ENCODE measurements at places on chromosomes 5 and 9. TPM values are rescaled to one million over a fixed set of nuclear protein-coding genes. Genes with fewer than 3 reads are reported as not detected.

- no peak for DNase-seq
Observed at GRCh38 chr5:119354537-119355243, 1.1 kb upstream of the TNFAIP8 start.

DNA sequence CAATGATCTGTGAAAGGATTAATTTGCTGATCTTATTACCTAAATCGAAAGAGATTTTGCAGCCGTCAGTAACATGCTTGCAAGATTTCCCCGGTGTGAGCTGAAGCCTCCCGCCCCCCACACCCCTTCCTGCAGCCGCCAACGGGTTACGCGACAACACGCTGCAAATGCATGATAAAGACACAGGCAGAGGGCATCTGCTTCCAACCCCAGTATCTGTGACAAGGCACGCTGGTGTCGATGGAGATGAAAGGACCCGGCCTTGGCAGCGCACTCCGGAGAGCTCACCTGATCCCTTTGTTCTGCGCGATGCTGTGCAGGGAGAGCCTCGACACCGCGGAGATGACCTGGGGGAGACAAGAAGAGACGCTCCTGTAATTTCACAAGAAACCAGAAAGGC, 122.9 kb upstream of the SARDH start:
- DNase-seq, result no peak

The ANKRD18B gene
- not detected for total RNA-seq

DNA sequence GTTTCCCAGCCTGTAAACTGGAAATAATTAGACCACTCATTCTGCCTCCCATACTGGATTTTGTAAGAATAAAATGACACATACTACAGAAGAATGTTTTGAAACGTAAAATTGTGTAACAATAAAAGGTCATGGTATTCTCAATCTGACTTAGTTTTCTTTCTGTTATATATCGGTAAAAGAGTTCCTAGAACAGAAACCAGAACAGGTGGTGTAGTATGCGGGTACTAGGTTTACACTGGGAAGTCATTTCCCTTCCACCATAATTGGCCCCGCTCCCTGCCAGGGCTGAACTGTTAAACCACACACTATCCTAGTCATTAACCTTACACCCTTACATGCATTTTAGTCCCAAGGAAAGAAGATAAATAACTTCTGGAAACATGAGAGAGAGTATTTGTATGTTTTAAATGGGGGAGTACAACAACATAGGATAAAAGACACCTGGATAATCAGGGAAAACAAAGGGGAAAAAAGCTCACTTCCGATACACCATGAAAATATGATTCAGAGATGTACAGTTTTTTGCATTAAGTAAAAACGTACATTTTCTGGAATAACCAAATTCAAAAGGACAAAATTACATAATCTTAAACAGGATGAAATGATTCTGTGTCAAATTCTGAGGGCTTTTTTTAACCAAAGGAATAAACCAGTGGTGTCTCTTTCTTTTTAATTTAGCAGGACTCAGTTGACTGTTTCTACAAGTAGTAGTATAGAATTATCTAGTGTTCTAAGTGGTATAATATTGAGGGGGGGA, 199.7 kb downstream of the GLIS3 start:
- DNase-seq, result no peak

DNA sequence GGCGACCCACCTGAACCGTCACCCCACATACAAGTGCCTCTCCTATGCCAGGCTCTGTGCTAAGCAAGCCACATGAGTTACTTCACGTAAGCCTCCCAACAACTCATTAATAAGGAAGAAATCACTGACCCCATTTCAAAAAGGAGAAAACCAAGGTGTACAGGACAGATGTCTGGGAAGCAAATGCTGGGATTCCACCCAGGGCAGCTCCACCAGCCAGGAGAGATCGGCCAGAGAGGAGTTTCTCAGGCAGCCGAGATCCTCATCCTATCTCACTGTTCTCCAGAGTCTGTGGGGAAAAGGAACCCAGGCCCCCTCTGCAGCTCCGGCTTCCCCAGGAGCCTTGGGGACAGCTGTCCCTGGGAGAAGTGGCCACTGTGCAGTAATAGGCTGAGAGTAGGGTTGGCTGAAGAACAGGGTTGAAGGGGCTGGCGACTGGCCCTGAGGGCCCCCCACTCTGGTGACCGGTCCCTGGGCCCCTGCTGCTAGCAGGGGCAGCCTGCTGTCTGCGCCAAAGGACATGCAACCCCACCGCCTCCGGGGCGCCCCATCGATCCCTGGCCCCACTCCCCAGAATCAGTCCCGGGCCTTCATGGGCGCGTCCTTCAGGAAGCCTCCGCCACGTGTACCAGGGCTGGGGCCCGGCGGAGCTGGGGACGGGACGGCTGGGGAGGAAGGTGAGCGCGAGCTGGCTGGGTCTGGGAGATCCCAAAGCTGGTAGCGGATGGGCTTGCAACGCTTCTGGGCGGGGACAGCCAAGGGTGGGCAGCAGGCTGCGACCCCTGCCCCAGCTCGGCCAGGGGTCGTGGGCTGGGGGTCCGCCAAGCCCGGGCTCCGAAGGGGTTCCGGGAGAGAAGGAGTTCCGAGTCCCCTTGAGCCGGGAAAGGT, 44.1 kb upstream of the STXBP1 start:
- no peak for DNase-seq

- no peak for DNase-seq
Observed at GRCh38 chr9:69265891-69266290, 59.1 kb upstream of the ENTREP1 start.

DNA sequence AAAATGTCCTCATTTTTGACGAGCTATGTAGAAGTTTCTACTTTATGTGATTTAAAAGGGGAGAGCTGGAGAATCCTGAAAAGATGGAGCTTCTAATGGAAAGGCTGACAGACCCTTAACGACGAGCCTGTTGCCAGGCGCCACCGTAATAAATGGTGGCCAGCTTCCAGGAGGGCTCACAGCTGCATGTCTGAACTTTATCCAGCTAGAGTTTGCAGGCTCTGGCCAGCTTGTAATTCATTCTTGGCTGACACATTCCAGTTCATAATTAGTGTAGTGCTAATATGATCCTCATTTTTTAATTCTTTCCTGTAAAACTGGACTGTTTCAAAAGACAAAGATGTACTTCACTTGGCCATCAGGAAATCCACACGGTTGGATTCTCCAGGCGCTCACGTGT, 246.7 kb downstream of the GAS1 start:
- peak; percentile 20 for DNase-seq

The CAMK2A gene
- total RNA-seq, result 0.17 TPM

- no peak for DNase-seq
Observed at GRCh38 chr5:181153814-181154213, 6.4 kb downstream of the OR2V2 start.

DNA sequence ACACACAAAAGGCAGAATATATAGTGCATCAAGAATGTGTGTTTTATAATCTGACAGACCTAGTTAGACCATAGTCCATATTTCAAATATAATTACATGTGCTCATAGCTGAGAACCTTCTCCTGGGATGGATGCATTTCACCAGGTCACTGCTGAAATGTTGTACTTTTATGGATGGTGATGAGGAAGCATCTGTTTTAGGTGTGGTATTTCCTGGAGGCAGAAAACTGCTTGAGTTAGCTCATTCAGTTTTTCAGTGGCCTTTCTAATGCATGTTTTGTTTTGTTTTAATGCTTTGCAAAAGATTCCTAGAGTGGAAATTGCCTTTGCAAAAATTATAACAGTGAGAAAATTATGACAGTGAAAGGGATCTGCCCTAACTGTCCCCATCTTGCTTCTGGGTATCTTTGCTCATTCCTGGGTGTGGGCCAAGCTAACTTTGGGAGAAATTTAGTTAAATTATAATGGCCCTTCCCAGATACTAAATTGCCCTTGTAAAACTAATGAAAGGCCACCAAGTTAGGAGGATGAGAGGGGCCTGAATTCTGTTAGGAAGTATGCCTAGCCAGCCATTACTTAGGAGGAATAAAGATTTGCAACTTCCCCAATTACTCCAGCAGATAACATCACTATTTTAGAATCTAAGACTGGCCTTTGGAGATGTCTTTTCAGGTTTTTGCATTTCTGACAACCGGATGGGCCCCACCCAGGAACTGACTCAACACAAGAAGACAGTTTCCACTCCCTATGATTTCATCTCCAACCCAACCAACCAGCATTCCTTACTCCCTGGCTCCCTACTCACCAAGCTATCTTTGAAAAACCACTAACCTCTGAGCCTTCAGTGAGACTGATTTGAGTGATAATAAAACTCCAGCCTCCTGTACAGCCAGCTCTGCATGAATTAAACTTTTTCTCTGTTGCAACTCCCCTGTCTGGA, 7.0 kb upstream of the IL12B start:
- DNase-seq, result no peak

DNA sequence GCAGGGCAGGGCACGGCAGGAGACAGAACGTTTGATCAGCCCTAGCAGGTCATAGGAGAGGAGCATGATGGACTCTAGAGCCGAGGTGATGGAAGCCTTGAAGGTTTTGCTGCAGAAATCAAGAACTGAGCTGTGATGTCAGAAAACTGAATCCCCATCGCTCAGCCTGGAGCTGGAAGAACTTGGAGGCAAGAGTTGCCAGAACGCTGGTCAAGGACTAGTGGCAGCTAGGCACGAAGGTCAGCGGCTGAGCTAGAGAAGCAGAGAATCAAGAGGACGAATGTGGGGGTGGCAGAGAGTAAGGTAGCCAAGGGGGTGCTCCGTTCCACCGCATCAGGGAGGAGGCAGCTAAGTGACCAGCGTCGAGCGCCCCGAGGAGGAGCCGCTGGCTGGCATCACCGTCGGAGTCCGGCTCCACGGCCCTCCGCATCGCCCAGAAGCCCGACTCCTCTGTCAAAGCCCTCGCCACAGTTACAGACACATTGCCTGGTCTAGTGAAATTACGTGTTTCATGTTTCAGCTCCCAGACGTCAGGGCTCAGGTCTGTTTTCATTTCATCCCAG, 1.2 kb upstream of the GALNT10 start:
- DNase-seq, result peak; percentile 33

GRCh38 chr9:127742435-127743088, 7.5 kb upstream of the TOR2A start:
- DNase-seq, result no peak

- no peak for DNase-seq
Observed at GRCh38 chr9:3191715-3192114, 334.1 kb downstream of the RFX3 start.

DNA sequence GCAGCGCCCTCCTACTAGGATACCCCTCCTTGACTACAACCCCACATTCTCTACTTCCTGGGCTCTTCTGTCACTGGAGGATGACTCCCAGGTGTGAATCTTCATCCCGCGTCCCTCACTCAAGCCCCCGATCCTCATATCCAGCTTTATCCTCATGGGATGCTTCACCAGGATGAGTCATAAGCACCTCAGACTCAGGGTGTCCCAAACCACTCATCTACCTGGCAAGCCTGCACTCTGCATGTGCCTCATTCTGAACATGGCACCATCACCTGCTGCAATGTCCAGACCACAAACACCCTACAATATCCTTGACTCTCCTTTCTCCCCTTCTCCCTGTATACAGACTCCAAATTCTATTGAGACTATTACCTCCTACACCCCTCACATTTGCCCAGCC, 1.5 kb upstream of the TGFBI start:
- no peak for DNase-seq

The LHX6 gene
- 2.1 TPM for total RNA-seq

The NAIF1 gene
- 10.0 TPM for total RNA-seq

The ADRB2 gene
- 1.4 TPM for total RNA-seq

DNA sequence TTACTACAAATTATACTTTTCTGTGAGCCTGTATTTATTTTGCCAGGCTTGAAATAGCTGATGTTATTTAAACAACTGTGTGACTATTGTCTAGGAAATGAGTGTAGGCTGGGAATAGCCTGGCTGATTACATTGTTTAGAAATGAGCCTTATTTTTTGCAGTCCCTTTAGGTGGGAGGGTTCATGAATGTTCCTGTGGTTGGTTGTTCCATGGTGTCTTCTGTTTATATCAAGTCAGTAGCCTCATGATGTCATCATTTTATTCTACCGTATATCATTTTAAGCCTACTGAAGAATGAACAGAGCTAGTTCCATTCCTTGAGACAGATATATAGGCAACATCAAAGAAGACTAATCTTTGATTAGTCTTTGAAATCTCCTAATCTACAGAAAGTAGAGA, 53.1 kb downstream of the MAP1B start:
- DNase-seq, result no peak

GRCh38 chr5:116478491-116478890, 96.1 kb downstream of the SEMA6A start:
- no peak for DNase-seq

The OTULINL gene
- total RNA-seq, result 63.1 TPM

The PCDHA9 gene
- 0.08 TPM for total RNA-seq

GRCh38 chr5:14706615-14707021, 42.1 kb downstream of the OTULIN start:
- DNase-seq, result no peak

DNA sequence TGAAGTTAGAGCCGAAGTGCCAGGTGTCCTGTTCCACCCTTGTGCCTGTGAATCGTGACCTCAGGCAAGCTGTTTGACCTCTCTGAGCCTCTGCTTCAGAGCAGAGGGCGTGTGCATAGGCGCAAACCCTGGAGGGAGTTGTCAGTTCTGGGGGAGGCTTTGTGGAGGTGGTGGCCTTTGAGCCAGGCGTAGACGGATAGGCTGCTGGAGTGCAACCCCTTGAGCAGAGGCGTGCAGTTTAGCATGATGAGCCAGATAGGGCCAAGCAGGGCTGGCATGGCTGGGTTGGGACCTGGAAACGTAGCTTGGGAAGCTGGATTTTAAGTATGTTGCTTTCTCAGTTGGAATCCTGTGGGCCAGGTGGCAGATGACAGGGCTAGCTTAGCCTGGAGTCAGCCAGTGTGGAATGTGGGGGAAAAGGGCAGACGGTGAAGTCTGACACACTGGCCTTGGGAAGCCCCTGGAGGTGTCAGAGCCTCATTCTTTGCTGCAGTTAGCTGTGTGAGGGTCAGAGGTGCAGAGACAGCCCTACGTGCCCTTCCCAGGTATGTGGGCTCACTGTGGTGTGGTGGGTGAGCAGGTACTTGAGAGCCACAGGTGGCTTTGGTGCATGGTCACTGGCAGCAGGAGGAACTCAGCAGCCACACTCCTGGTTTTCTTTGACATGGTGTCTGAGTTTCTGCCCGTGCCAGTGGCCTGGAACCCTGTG, 93.4 kb downstream of the DAB2IP start:
- DNase-seq, result no peak

GRCh38 chr9:95764533-95765319, 110.8 kb upstream of the ERCC6L2 start:
- DNase-seq, result no peak

DNA sequence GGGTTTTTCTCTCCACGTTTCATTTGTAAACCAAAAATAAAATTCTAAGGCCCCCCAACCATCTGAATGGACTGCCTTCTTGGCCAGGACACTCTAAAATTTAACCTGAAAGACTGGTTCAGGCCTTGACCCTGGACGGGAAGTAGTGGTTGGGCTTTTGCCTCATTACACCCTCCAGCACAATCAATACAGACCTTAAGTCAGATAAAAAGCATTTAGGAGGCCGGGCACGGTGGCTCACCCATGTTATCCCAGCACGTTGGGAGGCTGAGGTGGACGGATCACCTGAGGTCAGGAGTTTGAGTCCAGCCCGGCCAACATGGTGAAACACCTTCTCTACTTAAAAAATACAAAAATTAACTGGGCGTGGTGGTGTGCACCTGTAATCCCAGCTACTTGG, 91.6 kb upstream of the PPP1R26 start:
- DNase-seq, result no peak

All from left colon (tissue), 2 donors.